ENCODE measurements at places on chromosomes 2 and 18.

GRCh38 chr2:162085090-162085891 lies 11.3 kb upstream of the DPP4 start:
- DNase-seq, result no peak

DNA sequence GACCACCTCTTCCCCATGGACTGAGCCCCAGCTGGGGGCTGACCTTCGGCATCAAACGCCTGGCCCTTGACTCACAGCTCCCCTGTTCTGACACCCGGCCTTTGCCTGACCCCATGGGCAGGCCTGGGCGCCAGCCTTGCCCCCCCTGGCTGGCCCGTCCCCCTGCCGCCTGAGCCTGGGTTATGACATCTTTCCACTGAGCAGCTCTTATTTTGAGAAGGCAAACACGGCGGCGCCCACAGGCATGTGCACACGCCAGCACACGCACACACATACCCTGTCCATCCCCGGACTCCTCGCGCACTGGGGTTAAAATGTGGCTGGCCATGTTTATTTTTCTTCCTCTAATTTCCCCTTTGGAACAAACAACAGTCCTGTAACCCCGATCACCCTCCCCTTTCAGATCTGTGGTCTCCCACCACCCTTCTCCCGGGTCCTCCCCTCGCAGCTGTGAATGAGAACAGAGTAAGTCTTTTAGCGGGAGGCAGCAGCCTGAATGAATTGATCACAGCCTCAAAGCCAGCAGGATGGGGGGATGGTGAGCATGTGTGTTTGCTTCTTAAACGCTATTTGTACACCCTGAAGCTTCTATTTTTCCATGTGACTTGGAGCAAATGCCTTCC lies 11.8 kb upstream of the ATOH8 start:
- DNase-seq, result no peak

GRCh38 chr2:180983468-180984242 lies 3.2 kb downstream of the UBE2E3 start:
- DNase-seq, result peak; percentile 45

GRCh38 chr2:6526093-6526824 lies 339.4 kb downstream of the CMPK2 start:
- no peak for DNase-seq

- DNase-seq, result no peak
These were observed 80.5 kb upstream of the FRZB start for GRCh38 chr2:182946958-182947369.

DNA sequence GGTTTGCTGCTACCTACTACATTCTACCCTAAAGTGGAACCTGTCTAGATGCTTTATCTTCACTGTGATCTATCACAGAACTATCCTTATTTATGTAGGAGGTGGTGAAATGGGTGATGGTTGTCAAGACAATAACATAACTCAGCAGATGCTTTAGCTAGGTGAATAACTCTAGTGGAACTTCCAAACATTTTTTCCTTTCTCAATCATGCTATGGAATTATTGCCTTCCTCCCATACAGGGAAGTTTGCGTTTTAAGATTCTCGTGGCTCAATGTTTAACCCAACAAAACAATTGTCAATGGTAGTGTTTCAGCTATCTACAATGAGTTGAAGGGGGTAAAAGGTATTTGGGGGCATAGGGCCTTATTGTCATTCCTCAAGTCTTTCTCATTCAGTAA lies 82.6 kb upstream of the GLI2 start:
- DNase-seq, result no peak

- no peak for DNase-seq
These were observed 84.1 kb upstream of the SLC66A3 start for GRCh38 chr2:11071211-11071610.

DNA sequence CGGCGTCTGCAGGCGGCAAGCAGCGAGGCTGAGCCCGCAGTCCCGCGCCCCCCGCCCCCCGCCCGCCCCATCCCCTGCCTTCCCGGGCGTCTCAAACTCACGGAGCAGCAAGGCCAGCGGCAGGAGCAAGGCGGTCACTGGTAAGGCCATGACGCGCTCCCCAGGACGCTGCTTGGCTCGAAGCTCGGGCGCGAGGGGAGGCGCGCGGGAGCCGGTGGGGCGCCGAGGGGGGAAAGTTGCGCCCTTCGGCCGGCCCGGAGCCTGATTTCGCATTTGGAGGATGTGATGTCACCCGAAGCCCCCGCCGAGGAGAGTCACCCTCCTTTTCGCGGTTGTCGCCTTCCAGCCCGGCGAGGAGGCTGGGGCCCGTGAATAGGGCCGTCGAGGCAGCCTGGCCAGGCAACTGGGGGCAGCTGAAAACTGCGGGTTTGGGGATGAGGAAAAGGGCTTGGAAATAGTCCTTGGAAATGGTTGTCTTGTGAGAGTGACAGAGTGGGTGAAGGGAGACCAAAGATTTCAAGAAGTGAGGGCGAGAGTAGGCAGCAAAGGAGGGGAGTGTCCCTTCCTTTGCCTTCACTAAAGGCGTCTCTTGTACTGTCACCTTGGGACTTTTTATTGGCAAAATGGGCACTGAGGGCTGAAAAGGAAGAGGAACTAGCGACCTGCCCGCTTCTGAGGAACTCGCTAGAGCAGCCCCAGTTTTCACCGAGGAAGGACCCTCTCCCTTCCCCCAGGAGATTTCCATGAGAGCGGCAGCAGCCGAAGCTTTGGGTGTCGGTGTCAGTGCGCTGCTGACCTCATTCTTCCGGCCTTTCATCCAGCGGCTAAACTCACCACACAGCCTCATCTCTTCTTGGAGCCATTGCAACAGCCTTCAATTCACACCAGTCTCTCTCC lies at the start of gene CD8A:
Gene CD8A, minus strand, starts transcription at position 238 of the 897 bp plus-strand sequence. Its CDS starts 88 bp downstream, at position 150.
- DNase-seq, result peak; percentile 86

- DNase-seq, result no peak
These were observed 894.1 kb downstream of the SLC4A3 start for GRCh38 chr2:220521551-220521950.

- no peak for DNase-seq
These were observed 360.6 kb upstream of the HNRNPA3 start for GRCh38 chr2:176851889-176852483.
